ENCODE measurements at places on chromosomes 5 and 9.

- peak; percentile 72 for DNase-seq
Observed at GRCh38 chr9:87518702-87519335, 21.2 kb downstream of the DAPK1 start.

DNA sequence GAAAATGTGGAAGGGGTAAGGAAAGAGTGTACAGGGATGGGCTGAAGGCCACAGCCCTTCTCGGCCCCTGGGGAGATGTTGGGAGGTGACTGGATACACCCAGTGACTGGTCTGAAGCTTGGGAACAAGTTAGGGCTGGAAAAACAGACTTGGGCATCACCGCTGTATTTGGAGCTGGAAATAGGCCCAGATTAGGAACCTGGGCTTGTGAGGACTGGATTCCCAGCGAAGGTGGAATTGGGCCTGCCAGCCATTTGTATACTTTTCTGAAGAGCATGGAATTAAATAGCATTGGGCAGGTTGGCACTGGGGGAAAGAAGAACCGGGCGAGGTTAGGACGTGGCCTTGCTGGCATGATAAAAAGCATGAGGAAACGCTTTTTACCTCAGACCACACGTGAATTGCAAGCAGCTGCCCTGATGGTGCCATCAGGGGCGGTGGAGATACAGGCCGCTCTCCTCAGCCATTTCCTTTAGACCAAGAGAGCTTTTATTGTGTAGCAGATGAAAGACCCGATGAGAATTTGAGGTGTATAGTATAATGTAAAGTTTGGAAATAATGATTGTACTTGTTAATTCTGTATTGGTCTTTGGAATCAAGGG lies 37.8 kb downstream of the OTULIN start:
- DNase-seq = no peak

GRCh38 chr5:9082996-9083395 lies 462.9 kb downstream of the SEMA5A start:
- DNase-seq = no peak

- peak; percentile 91 for DNase-seq
Observed at GRCh38 chr5:139262742-139263445, 30.6 kb upstream of the MATR3 start.

- no peak for DNase-seq
Observed at GRCh38 chr9:127829205-127829906, 25.1 kb downstream of the ENG start.

- DNase-seq = no peak
Observed at GRCh38 chr9:124742940-124743339, 28.2 kb downstream of the NR6A1 start.

DNA sequence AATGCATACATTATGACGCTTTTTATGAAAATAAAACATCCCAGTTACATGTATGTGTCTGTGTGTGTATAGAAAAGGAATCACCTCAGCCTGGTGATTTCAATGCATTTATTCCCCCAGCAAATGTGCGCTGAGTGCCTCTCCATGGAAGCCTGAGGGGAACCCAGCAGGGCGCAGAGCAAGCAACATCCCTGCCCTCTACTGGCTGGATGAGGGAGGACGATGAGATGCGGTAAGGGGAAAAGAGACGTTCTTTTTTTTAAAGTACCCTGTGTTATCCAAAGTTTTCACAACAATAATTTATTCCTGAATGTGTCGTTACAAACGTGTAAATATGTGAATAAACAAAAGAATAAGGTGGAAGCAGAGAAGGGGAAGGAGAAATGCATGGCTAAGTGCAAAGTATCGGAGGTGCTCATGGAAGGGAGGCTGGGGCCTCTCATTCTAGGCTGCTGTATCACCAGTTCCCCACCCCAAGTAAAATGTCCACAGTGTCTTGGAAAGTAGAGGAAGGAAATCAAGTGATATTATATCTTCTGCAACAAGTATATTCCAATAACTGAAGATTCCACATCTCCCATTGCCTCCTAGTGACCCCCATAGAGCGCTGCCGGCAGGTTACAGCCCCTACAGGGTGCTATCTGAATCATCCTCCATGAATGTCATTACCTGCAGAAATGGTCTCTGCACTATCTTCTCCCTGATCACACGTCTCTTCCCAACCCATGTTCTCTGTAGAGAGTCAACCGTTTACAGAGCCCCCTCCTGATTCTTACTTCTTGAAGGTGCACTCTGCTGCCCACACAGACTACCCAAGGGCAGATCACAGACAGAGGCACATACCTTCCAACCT lies 13.0 kb upstream of the ABLIM3 start:
- peak; percentile 40 for DNase-seq

- DNase-seq = peak; percentile 57
Observed at GRCh38 chr5:6734243-6734700, 21.0 kb downstream of the TENT4A start.

DNA sequence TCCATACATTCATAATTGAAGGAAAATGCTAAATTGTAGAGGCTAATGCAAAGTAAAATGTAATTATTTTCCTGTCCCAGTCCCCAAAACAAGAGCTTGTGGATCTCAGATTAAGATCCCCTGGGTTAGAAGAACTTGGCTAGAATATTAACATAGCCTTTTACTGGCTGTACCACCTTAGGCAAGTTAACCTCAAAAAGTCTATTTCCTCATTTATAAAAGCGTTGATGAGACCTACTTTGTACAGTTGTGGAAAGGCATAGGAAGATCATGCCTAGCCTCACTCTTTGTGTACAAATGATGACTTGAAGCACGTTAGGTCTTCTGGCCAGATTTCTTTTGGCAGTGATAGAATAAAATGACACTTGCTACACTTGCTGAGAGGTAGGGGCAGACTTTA lies 97.2 kb downstream of the F2RL2 start:
- no peak for DNase-seq

- no peak for DNase-seq
Observed at GRCh38 chr5:43412644-43413043, 453 bp upstream of the CCL28 start.

DNA sequence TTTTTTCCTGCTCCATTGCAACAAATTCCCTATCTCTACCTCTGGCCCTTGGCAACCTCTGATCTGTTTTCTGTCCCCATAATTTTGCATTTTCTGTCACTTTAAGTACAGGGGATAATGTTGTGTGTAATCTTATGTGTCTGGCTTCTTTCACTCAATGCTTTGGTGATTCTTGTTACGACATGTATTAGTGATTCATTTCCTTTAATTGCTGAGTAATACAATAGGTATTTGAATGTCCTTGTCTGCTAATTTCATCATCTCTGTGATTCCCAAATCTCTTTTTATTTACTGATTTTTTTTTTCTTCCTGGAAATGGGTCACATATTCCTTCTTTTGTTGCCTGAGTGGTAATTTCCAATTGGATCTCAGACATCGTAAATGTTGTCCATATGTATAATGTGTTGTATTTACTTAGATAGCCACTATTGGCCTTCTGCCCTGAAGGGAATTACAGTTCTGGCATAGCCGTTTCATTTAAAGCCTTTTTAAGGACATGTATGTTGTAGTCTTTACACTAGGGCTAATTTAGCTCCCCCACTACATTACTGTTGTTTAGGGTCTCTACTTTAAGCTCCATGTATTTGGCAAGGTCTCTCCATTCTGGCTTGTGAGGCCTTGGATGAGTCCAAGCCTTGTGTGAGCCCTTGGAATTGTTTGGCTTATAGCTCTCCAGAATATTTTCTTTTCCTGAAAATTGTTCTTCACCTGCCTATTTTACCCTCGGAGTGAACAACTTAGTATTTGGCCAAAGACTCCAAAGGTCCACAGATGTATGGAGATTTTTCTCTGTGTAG lies 683.8 kb downstream of the LRRC70 start:
- DNase-seq = no peak

DNA sequence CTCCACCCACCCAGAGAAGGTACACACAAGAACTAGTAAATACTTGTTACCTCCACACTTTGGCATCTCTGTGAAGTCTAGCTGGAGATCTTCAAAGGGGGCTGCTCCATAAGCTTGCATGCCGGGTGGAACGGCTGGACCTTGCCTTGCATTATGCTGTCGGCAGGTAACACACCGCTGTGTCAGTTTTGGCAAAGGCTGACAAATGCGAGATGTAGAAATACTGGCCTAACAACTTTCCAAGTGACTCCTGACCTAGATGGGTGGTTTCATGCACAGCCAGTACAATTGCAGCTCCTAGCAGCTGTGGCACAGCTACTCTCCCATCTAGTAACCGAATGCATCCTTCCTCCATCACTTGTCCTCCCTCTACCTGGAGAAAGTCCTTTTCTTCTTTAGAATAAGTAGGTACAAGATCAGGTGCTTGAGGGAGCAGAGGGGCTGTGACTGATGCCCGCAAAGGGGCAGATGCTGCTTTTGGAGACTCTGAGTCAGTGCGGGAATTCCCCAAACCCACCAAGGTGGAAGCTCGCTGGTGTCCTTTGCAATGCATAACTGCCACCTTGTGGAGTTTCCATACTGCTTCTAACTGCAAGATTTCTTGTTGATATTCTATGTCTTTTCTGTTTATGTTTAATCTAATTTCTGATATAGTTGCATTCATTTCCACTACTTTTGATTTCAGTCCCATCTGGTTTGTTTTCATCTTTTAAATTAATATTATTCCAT lies 78.4 kb downstream of the TMEM161B start:
- no peak for DNase-seq

All from left ventricle myocardium superior (tissue), 1 donor.